Foreskin keratinocyte (primary cell): ENCODE measurements at places on chromosomes 7 and 10.

DNA sequence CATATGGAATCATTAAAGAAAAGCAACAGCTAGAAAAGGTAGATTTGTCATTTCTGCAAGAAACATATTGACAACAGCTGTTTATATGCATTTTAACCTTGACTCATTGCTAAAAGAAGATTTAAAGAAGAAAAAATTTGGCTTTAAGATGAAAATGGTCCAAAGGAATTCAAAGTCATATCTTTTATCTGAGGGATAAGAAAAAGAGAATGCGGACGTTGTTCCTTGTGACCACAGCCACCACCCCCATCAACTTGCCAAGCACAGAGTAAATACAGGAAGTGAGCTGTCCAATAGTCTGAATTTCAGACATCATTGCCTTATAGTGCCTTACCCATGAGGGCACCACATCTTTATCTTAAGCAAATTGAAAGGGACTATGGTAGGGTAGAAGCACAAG is 7.3 kb upstream of the CRPPA start:
- no peak for DNase-seq

GRCh38 chr10:93718937-93719725 is 16.7 kb upstream of the FRA10AC1 start:
- no peak for DNase-seq

DNA sequence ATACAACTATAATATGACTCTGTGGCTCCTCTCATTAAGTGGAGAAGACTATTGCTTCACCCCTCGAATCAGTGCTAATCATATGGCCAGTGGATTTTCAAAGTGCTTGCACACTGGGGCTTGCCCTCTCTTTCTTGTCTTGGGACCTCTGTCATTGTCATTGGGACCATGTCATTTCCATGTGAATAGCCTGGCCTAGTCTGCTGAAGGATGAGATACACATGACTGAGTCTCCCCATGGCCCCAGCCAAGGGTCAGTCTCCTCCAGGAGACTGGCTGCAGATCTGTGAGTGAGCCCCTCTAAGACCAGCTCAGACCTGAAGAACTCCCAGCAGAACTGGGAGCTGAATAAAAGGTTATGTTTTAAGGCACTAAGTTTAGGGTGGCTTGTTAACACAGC is 39.5 kb downstream of the PKD1L1 start:
- no peak for DNase-seq

DNA sequence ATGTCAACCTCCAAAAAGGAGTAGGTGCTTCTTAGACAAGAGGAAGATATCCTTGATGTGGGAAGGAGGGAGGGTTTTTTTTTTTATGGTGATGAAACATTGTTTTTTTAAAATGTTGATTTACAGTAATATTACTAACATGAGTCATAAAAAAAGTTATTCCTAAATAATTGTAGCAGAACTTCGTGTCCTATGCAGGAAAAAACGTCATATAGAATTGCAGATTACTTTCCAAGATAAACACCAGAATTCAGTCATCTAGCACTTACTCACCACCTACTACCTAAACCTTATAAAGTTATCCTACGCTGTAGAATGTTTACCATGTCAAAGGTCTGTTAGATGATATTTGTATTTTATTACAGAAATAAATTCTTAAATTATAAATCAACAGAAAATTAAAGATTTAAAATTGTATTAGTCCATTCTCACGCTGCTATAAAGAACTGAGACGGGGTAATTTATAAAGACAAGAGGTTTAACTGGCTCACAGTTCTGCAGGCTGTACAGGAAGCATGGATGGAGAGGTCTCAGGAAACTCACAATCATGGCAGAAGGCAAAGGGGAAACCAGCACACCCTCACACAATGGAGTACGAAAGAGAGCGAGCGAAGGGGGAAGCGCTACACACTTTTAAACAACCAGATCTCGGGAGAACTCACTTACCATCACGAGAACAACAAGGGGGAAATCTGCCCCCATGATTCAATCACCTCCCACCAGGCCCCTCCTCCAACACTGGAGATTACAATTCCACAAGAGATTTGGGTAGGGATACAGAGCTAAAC is 105.2 kb upstream of the NEBL start:
- DNase-seq, result peak; percentile 11
